IPS-NIHi11 (cell line): ENCODE measurements at places on chromosomes 1 and 21.

DNA sequence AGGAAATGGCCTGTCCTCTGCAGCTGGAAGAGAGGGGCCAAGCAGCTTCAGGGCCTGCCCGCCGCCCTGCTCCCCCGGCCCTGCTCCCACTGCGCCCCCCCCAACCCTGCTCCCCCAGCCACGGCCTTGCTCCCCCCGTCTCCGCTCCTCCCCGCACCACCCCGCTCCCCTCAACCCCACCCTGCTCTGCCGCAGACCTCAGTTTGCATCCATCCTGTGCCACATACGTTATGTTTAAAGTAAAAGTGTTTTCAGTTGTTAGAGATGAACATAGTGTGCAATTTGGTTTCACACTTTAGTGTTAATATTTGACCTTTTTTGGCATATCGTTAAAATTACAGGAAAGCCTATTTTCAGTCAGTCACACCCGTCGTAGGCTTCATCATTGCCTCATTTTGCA lies 34.1 kb upstream of the DIP2A start:
- no peak for DNase-seq

DNA sequence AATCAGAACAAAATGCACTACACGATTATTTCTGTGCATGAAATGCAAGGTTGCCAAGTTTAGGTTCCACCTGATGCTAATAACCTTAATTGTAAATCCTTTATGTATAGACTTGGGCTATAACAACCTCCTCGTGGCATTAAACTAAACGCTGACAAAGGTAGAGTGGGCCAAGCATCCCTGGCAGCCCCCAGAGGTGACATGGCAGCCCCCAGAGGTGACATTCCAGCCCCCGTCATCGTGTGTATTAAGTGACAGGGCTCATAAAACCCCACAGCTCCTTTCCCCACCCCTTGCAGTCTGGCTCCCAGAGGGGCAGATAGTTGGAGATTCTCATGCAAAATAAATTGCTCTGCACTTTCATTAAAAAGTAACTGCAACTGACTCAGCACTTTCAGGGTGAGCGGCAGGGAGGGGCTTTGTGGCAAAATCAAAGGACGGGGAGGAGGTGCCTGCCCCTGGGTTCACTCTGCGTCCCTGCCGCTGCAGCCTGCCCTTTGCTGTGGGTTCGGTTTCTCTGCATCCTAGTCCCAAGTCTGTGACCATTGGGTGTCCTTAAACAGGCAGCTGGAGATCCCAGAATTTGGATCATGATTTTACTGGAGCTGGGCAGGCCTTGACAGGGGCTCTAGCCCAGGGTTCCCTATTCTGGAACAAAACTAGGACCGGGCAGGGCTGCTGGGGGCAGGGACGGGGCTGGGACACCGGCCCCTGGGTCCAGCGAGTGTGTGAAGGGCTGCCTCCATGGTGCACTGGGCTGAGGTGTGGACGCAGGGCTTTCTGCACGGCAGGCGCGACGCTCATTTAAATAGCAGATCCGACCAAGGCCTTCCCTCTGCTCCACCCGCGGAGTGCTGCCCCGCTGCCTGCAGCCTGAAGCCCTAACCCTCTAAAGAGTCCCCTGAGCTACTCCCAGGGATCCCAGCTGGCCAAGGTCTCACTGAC lies 234.9 kb upstream of the VAMP3 start:
- DNase-seq, result peak; percentile 47

GRCh38 chr1:58619286-58620054 lies 42.4 kb upstream of the TACSTD2 start:
- no peak for DNase-seq

DNA sequence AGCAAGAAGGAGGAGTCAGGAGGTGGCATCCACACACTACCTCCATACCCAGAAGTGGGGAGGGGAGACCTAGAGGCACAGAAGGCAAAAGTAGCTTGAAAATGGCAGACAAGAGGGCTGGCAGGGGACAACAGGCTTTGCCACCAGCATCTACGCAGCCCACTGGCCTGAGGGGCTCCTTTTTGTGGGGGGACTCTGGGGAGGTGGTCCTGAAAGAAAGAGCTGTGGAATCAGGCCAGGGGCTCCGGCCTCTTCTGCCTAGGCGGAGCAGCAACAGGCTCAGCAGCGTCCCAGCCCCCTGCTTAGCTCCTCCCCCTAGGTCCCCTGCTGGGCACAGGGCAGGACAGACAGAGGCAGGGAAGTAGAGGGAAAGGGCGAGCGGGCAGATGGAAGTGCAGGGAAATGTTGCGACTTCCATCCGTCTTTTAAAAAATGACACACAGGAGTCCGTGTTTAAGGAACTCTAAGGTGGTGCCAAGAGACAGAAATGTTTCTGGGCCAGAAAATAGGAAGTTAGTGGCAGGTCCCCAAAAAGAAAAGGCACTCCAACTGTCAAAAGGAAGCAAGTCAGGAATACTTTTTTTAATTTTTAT lies 10.0 kb upstream of the LEFTY2 start:
- DNase-seq, result peak; percentile 87

DNA sequence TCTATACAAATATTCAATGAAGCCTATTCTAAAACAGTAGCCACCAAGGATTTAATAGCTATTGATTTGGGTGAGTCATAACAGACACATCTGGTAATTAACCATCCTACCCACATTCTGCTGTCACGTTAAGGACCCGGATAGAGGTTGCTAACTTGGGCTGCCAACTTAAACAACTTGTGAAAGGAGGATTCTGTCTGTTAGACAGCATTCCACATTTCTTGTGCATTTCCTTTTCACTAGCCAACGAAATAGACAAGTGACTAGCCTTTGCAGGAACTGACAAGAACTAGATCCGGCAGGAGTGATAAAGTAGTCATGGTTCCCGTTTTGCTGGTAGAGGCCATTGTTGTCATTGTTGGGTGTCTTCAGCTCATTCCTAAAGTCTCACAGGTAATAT lies 9.5 kb downstream of the DSCAM start:
- no peak for DNase-seq

DNA sequence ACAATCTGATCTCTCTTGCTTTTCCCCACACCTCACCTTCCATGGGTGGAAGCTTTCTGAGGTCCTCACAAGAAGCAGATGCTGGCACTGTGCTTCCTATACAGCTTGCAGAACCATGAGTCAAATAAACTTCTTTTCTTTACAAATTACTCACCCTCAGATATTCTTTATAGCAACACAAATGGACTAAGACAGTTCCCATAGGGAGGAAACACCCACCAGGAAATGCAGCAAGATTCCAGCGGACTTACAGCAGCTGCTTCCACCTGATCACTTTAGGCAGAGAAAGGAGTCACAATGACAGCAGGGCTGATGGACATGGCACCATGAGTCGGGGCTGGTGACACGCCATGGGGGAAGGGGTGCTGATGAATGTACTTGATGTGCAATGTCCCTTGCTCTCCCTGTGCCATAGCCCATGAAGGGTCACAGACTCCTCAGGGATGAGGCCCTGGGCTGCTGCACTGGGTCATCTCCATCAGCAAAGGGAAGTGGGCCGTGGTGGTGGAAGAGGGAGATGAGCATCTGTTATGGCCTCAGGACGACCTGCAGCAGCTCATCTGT lies 53.9 kb downstream of the PRSS38 start:
- DNase-seq, result no peak

- DNase-seq, result no peak
These were observed 12.6 kb downstream of the TRIM46 start for GRCh38 chr1:155186067-155186793.

GRCh38 chr1:21550097-21550496 lies 40.9 kb downstream of the ALPL start:
- DNase-seq, result no peak

GRCh38 chr1:233368106-233368788 lies 40.7 kb downstream of the MAP3K21 start:
- DNase-seq, result no peak

- DNase-seq, result no peak
These were observed 304.0 kb downstream of the KIF26B start for GRCh38 chr1:245458761-245459174.

DNA sequence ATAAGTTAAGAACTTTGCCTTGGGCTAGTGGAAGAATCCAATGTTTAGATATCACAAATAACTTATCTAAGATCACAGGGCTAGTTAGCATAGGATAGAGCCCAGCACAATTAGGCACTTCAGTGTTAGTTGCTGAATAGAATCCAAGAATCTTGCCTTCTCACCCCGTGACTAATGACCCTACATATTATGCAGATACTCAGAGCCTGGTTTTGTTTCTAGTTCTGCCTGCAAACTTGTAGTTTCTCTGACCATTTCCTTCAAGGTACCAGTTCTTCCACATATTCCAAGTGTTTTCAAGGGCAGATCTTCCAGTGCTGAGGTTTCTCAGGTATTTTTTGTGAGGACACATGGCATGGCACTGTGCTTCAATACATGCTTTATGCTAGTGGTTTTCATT lies 239.3 kb downstream of the KCNK2 start:
- DNase-seq, result no peak

DNA sequence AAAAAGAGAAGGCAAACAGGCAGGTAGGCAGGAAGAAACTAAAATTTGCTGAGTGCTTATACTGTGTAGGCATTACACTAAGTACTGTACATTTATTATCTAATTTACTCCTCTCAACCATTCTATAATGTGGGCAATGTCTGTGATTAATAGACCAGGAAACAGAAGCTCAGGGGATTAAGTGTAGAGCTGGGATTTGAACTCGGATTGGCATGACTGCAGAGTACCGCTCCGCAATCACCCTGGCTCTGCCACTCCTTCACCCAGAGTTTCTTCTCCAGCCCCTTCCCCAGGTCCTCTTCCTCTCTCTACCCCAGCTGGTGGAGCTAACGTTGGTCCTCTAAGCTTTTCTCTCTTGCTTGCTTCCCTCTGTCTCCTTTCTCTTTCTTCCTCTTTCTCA lies 11.5 kb upstream of the S100A2 start:
- no peak for DNase-seq

- DNase-seq, result no peak
These were observed 2.0 kb downstream of the PTPRF start for GRCh38 chr1:43532716-43533115.

- DNase-seq, result no peak
These were observed 40.1 kb upstream of the KCNQ4 start for GRCh38 chr1:40743452-40743851.

- no peak for DNase-seq
These were observed 30.3 kb downstream of the SMYD3 start for GRCh38 chr1:246476771-246477170.

DNA sequence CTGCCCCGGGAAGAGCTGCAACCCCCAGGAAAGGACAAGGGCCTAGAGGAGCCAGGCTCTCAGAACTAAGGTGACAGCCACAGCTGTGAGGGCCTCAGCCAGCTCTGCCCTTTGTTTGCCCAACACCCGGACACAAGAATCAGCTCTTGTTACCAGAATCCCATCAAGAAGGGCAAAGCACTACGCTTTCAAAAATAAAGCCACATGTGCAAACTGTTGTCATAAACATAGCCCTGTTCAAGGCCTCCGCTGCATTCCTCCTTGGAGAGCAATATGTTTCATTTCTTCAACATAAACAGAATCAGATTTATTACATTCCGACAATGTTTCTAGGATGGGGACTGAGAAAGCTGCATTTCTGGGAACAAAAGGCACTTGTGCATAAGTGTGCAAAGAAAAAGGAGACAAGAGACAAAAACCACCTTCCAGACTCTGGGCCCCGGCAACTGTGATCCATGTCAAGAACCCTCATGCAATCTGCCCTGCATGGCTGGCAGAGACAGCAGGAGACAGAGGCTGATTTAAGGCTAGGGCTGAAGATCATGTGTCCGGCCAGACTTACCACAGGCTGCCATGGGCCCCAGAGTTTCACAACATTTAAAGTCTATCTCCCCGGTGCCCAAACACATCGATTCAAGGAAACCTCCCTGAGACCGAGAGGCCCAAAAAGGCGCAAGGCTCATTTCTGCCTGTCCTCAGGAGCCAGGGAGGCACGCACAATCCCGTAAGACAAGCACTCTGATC lies 71.0 kb downstream of the SSBP3 start:
- no peak for DNase-seq

- no peak for DNase-seq
These were observed 3.0 kb downstream of the TTC39A start for GRCh38 chr1:51327386-51327785.

DNA sequence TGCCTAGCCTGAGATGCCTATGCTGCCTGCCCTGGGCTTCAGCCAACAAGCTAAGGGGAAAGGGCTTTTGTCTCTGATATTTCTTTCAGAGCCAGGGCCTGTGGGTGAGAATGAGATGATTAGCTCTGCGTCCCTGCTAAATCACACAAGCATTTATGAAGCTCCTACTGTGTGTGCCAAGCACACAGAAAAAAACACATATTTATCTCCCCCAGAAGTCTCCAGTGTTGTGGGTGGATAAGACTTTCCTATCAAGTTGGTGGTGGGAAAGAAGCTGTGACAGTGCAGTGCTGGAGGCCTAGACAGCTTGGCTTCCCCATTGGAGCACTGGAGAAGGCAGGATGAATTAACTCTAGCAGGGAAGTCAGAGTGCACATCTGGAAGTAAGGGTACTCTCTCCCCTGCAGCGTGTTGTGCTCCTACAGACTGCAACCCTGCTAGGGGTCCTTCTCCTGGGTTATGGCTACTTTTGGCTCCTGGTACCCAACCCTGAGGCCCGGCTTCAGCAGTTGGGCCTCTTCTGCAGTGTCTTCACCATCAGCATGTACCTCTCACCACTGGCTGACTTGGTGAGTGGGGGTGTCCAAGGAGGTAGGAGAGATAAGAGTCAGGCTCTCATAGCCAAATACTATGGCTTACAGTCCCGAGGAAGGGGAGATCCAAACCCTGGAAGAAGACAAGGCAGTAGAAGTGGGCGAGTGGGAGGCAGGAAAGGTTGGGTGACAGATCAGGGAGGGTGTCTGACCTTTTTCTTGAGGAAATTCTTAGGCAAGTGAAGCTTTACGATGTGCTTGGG lies 1.7 kb downstream of the SLC50A1 start:
- no peak for DNase-seq

- no peak for DNase-seq
These were observed 81.6 kb downstream of the PAX7 start for GRCh38 chr1:18712252-18712600.

GRCh38 chr1:247180581-247180980 lies 8.8 kb upstream of the ZNF124 start:
- no peak for DNase-seq

DNA sequence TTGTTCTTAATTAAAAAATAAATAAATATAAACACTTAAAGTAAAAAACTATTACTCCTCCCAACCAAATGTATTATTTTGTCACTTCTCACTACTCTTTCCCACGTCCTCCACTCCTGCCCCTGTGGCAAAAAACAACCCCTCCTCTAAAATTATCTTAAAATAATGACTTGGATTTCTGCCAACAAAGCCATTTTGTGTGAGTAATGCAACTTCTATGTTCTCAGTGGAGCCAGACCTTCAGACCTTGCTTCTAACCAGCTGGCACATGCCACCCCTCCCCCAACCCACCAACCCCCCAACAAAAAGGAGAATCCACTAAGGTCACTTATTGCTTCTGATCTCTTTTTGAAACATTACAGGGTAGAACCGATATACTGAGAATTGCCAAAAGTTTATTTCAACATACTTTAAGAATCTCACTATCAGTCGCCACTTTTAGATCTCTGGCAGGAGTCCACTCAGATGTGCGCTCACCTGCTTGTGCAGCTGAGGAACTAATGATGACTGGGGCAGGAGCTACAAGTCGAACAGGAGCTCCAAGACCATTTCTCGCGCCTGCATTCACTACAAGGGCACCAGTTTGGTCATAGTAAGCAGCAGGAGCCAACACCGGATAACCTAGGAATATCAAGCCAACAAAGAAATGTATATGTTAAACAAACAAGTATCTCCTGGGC lies 58.3 kb upstream of the SDC3 start:
- DNase-seq, result no peak

- no peak for DNase-seq
These were observed 3.6 kb upstream of the NPPA start for GRCh38 chr1:11851180-11851579.

- no peak for DNase-seq
These were observed 452.9 kb upstream of the BEND5 start for GRCh38 chr1:49229555-49229954.
